ENCODE measurements at places on chromosomes 1 and 21.

DNA sequence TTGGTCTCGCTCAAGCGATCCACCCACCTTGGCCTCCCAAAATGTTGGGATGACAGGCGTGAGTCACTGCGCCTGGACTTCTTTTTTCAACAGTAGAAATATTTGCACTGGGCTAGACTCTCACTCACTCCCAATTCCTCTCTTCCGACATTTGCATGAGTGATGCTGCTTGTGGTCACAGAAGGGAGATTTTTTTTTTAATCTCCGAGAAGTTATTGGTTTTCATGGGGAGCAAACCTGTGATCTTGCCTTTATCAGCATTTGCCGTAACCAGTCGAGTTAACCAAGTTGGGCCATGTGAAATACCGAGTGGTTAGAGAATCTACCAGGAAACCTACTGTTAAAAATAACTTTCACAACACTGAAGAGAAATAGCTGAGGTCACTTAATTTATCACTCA, 21.1 kb downstream of the ERG start:
- DNase-seq, result no peak

- no peak for DNase-seq
These were observed 71.1 kb upstream of the AKT3 start for GRCh38 chr1:243921111-243921510.

- no peak for DNase-seq
These were observed 93.5 kb downstream of the SIK1 start for GRCh38 chr21:43333298-43334062.

DNA sequence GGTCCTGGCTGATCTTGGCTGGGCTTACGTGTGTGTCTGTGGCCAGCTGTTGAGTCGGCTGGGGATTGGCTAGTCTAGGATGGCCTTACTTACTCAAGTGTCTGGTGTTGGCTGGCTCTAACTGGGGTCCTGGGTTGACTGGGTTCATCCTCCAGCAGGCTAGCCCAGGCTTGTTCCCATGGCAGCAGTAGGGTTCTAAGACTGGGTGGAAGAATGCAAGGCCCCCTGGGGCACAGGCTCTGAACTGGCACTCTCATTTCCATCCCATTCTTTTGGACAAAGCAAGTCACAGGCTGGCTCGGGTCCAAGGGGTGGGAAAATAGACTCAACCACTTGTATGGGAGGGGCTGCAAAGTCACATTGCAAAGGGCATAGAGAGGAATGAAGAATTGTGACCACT, 7.9 kb upstream of the OPRD1 start:
- no peak for DNase-seq

- DNase-seq, result no peak
These were observed 13.0 kb upstream of the ST6GALNAC5 start for GRCh38 chr1:76854255-76854654.

DNA sequence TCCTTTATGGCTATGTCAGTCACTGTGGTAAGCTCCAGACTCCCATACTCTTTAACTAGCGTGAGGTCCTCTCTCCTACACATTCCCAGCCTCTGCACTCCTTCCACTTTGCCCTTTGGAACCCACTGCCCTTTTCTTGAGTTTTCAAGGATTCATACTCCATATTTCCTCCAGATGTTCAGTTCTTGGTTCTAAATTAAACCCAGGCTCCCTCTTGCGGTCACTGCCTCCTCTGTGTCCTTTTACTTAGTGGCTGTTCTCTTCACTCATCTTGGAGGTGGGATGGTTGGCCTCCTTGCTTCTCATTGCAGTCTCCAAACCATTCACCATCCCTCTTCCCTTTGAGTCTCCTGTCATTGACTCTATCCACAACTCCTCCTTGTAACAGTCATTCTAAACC, 208.1 kb downstream of the TGFB2 start:
- DNase-seq, result no peak
